ENCODE measurements at places on chromosomes 7 and 10. TPM values are rescaled to one million over a fixed set of nuclear protein-coding genes. Genes with fewer than 3 reads are reported as not detected.

DNA sequence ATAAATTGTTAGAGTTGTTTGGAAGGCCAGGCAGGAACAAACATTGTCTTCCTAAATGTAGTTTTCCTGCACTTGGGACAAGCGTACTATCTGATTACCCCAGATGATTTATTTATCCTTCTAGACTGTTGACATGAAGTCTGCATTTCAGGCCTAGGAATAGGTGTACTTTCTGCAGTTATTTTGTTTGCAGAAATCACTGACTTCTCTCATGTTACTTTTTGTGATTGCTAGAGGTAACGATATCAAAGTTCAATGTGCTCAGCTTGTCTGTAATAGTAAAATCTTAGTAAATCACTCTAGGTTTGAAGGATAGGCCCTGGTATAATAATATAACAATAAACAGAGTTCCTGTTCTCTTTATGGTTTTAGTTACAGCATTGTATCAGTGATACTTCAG lies 75.4 kb upstream of the HDAC9 start:
- no peak for DNase-seq
- H3K27me3 ChIP-seq: no peaks in the 10 kb centered on the region
- no peak overlapping the region for H3K27ac ChIP-seq

GRCh38 chr7:75658369-75658768 lies 80.4 kb downstream of the HIP1 start:
- no peaks in the 10 kb centered on the region for H3K36me3 ChIP-seq
- no peak overlapping the region for H3K27ac ChIP-seq
- H3K27me3 ChIP-seq: no peaks in the 10 kb centered on the region
- H3K4me1 ChIP-seq: peaks cover 5% of the 10 kb centered on the region

DNA sequence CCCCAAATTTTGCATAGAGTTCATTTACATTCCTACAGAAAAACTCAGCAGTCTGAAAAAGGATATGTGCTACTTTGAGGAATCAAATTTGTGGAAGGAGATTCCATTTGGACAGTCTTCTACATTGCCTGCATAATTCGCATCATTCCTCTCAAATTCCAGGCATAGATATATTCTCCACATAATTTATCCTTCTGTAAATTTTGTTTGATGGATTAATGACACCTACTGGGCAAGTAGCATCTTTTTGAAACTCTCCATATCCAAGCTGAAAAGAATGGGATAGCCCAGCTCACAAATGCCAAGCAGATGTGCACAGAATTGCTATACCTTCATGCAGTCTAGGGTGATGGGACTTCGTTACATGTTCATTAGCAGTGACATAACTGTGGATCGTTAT lies 515.3 kb downstream of the AUTS2 start:
- no peak overlapping the region for H3K27ac ChIP-seq
- DNase-seq: no peak
- no peaks in the 10 kb centered on the region for H3K36me3 ChIP-seq
- H3K4me1 ChIP-seq: no peaks in the 10 kb centered on the region

DNA sequence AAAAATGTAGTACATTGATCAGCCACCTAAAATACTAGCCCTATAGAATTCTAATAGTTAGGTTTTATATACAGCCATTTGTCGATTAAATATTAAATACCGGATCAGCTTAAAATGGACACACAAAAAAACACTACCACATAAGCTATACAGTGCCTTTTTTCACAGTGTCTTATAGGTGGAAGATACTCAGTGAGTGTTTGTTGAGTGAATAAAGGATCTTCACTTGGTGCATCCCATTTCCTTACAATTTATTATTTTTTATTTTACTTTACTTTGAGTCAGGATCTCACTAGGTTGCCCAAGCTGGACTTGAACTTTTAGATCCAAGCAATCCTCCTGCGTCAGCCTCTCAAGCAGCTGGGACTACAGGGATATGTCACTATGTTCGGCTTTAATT lies 335.4 kb upstream of the KAT6B start:
- H3K4me3 ChIP-seq: no peak overlapping the region
- H3K27me3 ChIP-seq: no peaks in the 10 kb centered on the region
- no peak for DNase-seq
- no peak overlapping the region for H3K27ac ChIP-seq
- H3K4me1 ChIP-seq: no peaks in the 10 kb centered on the region

ANXA11 gene
- 112 TPM for total RNA-seq

DNA sequence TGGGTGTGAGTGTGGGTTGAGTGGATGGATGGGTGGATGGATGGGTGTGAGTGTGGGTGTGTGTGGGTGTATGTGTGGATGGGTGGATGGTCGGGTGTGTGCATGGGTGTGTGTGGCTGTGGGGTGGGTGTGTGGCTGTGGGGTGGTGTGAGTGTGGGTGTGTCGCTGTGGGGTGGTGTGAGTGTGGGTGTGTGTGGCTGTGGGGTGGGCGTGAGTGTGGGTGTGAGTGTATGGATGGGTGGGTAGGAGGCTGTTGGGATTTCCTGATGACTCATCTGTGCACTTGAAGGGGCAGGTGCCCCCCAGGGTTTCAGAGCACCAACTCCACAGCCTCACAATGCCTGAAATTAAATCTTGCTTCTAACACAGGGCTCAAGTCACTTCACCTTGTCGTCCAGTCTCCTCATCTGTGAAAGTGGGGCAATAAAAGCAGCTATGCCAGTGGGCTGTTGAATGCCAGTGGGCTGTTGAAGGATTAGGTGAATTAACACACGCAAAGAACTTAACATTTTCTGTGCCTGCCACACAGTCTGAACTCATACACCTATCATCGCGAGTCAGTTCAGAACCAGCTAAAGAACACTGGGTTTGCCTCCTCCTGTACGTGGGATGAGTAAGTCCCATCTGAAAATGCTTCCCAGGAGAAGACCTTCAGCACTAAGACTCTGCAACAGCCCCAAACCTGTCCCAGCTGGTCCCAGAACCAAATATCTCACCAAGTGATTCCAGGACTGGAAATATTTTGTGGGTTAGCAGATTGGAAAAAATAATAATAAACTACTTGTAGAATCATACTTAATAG lies 32.0 kb downstream of the SFMBT2 start:
- H3K36me3 ChIP-seq: no peaks in the 10 kb centered on the region
- no peak overlapping the region for H3K4me3 ChIP-seq
- DNase-seq: no peak
